ENCODE measurements at places on chromosomes 5 and 9.

GRCh38 chr5:156230887-156231286 lies 96.1 kb upstream of the SGCD start:
- no peak for DNase-seq

- no peak for DNase-seq
Observed at GRCh38 chr9:112286926-112287325, 46.5 kb downstream of the PTBP3 start.

DNA sequence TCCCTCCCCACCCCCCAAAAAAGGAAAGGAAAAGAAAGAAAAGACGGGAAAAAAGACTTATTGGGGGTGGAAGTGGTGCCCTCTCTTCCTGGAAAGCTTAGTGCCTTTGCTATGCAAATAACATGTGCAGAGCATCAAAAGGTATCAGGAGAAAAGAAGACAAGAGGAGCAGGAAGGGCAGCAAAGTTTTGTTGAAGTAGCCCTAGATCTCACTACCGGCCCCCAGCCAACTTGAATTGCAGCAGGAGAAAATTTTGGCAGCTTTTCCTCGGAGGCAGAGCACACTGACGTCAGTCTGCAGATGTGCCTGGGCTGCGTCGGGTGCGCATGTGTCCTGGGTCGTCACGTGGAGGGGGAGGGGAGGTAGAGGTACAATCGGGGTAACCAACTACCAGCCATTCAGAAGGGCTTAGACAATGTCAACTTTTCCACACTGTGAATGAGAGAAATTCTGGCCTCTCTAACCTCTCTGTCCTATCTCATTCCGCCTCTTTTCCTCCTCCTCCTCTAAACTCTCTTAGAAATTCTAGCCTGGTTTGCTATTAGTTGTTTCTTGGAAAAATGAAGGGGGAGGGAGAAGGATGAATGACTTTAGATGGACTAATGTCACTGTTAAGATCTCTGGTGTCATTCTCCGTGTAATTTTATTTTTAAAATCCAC lies at the start of gene ADAMTS6:
TSS of gene ADAMTS6 (minus strand) at position 286 of the 661 bp plus-strand sequence. CDS start 8,247 bp downstream, outside the sequence.
- DNase-seq: peak; percentile 52

GRCh38 chr5:2165203-2165602 lies 282.5 kb upstream of the IRX4 start:
- DNase-seq: no peak

GRCh38 chr9:107260437-107261081 lies 22.5 kb upstream of the RAD23B start:
- DNase-seq: no peak

DNA sequence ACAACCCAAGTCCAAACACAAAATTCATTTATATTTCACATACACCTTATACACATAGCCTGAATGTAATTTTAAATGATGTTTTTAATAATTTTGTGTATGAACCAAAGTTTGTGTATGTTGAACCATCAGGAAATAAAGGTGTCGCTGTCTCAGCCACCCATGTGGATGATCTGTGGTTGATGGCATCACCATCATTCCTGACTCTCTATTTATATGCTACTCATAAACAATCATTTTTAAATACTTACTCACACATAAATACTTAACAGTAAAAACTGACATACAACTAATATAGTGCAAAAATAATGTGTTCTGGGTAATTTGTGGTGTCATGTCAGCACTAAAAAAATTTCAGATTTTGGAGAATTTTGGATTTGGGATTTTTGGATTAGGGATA lies 38.4 kb downstream of the SMC5 start:
- DNase-seq: no peak

DNA sequence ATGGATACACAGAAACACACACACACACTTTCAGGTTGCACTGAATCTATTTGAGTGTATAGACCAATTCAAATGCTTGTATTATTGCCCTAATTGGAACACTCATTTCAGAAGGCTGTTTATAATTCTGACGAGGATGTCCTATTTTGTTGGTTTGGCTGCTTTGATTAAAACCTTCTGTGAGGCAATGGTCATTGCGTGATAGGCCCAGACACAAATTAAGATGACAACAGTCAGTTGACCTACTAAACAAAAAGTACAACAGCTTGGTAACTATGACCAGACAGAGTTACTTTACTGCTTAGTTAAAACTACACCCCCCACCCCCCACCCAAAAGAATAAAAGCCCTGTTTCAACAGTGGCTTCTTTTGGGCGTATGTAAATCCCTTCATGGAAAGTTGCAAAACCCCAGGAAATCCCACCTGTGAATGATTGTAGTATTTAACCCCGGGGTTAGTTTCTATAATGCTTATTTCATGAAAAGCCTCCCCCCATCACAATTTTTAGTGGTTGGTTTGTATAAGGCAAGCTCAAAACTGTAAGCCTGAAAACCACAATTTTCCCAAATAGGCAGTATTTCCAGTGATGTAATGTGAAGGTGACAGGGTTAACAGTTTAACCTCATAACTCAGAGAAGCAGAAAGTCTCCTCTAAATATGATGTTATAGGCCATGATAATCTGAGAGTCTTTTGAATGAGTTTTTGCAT lies 340.8 kb downstream of the FGF10 start:
- no peak for DNase-seq

GRCh38 chr5:31066655-31067328 lies 126.7 kb upstream of the CDH6 start:
- DNase-seq: no peak

GRCh38 chr5:58085800-58086199 lies 374.1 kb downstream of the PLK2 start:
- no peak for DNase-seq

DNA sequence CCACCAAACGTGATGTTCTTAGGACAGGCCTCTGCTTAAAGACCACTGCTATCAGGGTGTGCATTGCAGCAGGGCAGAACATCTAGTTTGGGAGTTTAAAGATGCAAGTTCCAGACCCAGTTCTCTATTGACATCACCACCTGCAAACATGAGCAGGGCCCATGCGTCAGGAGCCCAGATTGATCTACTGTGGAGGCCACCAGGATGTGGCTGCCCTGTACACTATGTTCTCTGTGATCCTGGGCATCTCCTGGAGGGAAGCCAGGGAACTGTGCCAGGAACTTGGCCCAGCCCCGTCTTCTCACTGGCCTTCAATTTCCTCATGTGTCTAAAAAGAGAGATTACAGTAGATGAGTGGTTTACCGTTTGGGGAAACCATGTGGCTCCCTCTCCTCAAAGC lies 87.1 kb downstream of the PDE6A start:
- DNase-seq: no peak

DNA sequence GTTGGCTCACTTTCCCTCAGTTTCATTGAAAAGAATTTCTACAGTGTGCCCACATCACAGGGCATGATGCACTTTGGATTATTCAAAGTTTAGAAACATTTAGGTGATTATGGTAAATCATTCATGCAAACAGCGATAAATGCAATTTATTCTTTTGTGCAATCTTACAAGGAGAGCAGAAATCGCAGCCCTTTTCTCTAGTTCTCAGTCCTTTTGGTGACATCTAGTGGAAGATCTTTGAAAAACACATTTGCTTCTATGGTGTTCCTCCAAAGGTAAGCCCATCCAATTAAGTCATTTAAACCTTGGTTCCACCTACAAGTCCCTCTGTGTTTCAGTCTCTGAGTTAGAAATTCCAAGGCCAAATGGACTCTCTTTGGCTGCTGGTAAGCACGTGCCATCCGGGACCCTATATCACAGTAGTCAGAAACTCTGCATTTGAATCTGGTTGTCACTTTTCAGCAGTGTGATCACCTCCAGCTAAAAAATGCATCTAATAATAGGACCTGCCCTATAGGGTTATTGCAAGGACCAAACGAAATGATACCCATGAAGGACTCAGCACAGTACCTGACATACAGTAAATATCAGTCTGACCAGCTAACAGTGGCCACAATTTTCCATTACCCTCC lies 66.4 kb downstream of the MACROH2A1 start:
- DNase-seq: no peak

GRCh38 chr5:127814588-127814973 lies 111.4 kb downstream of the CCDC192 start:
- no peak for DNase-seq

GRCh38 chr5:121378559-121379359 lies 472.9 kb upstream of the FTMT start:
- DNase-seq: no peak

DNA sequence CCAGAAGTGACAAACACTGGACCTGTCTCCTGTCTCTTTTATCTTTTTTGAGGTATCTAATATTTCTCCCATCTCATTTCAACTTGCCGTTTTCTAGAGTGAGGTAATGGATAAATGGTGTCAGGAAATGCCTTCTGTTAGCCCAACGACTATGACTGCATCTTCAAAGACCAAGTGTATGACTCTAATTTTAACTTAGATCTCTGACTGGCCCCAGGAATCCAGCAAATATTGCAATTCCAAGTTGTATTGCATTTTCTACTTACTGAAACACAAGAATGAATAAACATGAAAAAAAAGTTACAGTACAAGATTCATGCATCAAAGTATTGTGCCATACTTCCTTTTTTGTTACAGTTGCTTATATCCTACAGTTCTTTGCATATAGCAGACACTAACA lies 26.3 kb downstream of the SLC28A3 start:
- no peak for DNase-seq

GRCh38 chr5:160507221-160507721 lies 85.6 kb downstream of the PTTG1 start:
- DNase-seq: no peak

DNA sequence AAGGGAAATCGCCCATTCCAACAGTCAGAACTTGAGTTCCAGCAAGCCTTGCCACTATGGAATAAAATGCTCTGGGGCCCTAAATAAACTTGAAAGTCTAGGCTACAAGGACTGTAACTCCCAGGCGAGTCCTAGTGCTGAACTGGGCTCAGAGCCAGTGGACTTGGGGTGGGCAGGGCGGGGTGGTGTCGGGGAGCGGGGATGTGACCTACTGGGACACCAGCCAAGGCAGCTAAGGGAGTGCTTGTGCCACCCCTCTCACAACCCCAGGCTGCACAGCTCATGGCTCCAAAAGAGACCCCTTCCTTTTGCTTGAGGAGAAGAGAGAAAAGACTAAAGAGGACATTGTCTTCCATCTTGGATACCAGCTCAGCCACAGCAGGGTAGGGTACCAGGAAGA lies 61.5 kb downstream of the MEIKIN start:
- DNase-seq: no peak

- no peak for DNase-seq
Observed at GRCh38 chr5:54803471-54804011, 181.9 kb downstream of the ESM1 start.

GRCh38 chr9:133967024-133967741 lies 24.9 kb downstream of the VAV2 start:
- no peak for DNase-seq

DNA sequence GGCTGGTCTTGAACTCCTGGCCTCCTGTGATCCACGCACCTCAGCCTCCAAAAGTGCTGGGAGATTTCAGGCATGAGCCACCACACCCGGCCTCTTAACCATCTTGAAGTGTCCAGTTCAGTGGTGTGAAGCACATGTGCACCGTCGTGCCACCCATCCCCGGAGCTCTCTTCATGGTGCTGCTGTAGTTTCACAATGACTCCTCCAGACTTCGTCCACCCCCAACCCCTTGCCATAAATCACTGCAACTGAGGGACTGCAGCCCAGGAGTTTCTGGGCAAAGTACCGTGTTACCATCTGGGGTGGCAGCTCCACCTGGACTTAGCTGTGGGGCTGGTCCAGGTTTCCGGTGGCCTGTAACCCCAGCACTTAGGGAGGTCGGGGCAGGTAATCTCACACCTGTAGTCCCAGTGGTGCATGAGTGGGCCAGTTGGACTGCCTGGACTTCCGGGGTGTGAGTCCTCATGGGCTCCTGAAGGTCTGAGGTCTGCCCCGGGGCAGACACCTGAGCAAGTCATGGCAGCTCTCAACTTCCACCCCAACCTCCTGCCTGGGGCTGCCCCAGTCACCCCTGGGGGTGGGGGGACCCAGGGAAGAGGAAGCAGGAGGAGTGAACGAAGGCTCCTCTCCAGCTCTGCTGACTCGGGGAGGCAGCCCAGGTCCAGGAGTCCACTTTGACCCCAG lies 6.6 kb upstream of the N4BP3 start:
- no peak for DNase-seq

- no peak for DNase-seq
Observed at GRCh38 chr5:132455614-132456115, 34.9 kb downstream of the IRF1 start.

DNA sequence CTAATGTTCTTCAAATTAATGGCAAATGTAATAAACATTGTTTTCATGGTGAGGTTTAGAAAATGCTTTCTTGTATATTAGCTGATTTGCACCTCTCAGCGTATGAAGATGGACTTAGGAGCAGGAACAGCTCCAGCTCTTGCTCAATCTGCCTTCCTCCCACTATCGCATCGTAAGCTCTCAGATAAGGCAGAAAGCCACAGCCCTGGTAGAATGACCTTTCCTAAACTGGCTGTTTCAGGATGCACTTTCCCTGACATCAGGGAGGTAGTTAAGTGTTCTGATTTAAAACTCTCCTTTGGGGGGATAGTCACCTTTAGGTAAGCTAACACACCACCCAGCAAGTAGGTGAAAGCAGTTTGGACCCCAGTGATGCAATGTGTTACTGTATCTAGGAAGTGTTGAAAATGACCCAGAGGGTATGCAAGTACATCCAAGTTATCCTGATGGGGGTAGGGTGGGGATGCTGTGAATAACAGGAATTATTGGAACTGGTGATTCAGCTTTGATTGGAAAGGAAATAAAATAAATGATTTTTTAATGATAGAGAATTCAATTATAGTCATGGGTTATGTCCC lies 72.3 kb downstream of the LMNB1 start:
- DNase-seq: no peak

DNA sequence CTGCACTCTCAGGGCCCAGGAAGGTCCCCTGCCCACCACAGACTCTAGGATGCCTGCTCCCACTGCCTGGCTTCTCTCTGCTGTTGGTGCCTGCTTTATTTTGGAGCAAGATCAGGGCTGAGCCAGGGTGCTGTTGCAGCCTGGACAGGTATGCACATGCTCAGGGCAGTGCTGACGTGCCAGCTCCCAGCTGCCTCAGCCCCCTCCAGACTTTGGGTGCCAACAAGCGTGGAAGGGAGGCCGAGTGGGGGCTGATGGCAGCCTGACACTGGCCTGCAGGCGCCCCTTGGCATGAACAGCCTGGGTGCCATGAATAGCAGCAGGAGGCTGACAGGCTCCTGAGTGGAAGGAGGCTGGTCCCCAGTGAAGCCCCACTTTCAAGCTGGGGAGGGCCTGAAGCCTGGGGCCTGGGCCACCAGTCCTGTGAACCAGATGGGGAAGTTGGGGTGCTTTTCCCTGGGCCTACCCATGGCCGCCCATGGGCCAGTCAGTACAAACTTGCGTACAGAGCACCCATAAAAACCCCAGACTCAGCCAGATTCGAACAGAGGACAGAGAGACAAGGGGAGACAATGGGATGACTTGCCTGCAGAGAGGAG lies 6.8 kb downstream of the AMBP start:
- no peak for DNase-seq
